T-cell (primary cell): ENCODE measurements at places on chromosomes 5 and 9.

DNA sequence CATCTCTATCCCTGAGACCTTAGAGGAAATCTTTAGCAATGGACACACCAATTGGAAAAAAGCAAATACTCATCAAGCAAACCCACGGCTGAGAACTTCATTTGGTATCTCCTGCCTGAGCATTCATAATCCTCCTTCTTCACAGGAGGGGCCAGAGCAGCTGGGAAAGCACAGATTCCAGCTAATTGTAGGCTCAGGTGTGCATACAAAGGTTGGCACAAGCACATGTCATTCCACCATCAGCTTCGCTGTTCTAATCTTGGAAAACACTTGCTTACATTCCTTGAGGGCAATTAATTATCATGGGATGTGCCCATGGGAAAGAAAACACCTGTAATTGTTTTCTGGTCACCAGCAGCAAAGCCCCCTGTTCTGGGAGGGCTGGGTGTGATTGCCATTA is 376.6 kb downstream of the SPOCK1 start:
- no peak overlapping the region for H3K27ac ChIP-seq
- H3K4me3 ChIP-seq, result no peak overlapping the region
- H3K36me3 ChIP-seq, result no peaks in the 10 kb centered on the region
- H3K4me1 ChIP-seq, result no peaks in the 10 kb centered on the region

DNA sequence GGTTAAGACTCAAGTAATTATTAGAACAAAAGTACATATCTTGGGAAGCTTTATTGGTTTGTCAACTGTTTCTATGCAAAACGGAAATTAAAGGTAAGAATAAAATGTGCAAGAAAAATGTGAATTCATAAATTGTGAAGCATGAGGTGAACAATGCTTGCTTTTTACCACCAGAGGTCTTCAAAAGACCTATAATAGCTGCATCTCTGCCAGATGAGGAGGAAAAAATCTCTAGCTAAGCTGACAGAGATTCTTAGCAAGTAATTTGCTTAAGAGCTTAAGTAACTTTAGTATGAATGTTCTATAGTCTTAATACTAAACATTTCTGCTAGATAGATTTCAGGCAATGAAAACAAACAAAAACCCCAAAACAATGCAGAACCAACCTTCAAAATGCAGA is 54.1 kb downstream of the MRPS30 start:
- H3K36me3 ChIP-seq, result no peaks in the 10 kb centered on the region
- no peaks in the 10 kb centered on the region for H3K27me3 ChIP-seq
- DNase-seq, result no peak
- no peak overlapping the region for H3K27ac ChIP-seq
- no peaks in the 10 kb centered on the region for H3K4me1 ChIP-seq

GRCh38 chr5:89710006-89710405 is 699.5 kb downstream of the CETN3 start:
- no peak overlapping the region for H3K27ac ChIP-seq
- H3K27me3 ChIP-seq, result no peaks in the 10 kb centered on the region
- DNase-seq, result no peak
- H3K4me1 ChIP-seq, result no peaks in the 10 kb centered on the region
- H3K4me3 ChIP-seq, result no peak overlapping the region

- no peaks in the 10 kb centered on the region for H3K36me3 ChIP-seq
- no peak for DNase-seq
- no peak overlapping the region for H3K27ac ChIP-seq
- no peaks in the 10 kb centered on the region for H3K4me1 ChIP-seq
- H3K27me3 ChIP-seq, result no peaks in the 10 kb centered on the region
These were observed 632.3 kb upstream of the TLE4 start for GRCh38 chr9:78939311-78940065.

- no peak for DNase-seq
- no peaks in the 10 kb centered on the region for H3K4me1 ChIP-seq
- peaks cover 2% of the 10 kb centered on the region for H3K36me3 ChIP-seq
These were observed 37.2 kb downstream of the POLR1E start for GRCh38 chr9:37522971-37523370.

DNA sequence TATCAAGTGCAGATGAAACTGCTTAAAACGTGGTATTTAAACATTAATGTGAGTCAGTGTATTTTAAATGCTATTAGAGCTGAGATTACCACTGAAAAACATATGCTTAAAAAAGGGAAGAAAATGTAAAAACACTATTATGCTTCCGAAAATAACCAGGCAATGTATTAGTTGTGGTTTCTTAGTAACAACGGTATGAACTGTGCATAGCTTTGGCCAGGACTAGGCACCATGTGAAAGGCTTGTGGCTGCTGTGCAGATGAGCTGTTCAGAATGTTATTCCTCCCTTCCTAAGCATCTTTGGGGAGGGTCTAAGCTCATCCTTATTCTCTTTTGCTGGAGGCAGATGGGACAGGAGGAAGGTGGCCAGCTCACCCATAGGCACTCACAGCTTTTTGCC is 84.9 kb downstream of the NTRK2 start:
- no peaks in the 10 kb centered on the region for H3K4me1 ChIP-seq
- no peak for DNase-seq

DNA sequence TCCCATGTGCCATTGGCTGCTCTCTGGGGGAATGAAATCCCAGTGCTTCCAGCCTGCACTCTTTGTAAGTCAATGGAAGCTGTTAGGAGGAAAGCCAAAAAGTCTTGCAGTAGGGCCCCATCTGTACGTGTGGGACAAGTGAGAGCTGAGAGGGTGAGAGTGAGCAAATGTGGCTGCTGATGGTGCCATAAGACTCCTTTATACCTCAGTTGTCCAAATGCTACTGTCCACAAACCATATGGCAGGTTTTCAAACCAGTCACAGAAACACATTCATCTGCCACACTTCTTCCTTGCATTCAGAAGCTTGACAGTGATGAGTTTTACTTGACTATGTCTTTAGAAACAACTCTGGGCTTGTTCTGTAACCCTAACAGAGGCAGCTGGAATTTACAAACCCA is 543.8 kb downstream of the CSNK1G3 start:
- no peak overlapping the region for H3K27ac ChIP-seq
- H3K4me1 ChIP-seq, result no peaks in the 10 kb centered on the region
- no peak overlapping the region for H3K4me3 ChIP-seq

- no peaks in the 10 kb centered on the region for H3K4me1 ChIP-seq
- H3K4me3 ChIP-seq, result no peak overlapping the region
- no peaks in the 10 kb centered on the region for H3K27me3 ChIP-seq
- no peak overlapping the region for H3K27ac ChIP-seq
These were observed 164.6 kb upstream of the PPP1R2B start for GRCh38 chr5:156685481-156685880.

GRCh38 chr5:14263113-14263512 is 120.0 kb downstream of the TRIO start:
- no peak overlapping the region for H3K27ac ChIP-seq
- DNase-seq, result no peak
- peaks cover 6% of the 10 kb centered on the region for H3K4me1 ChIP-seq
- H3K27me3 ChIP-seq, result no peaks in the 10 kb centered on the region
- H3K36me3 ChIP-seq, result no peaks in the 10 kb centered on the region

DNA sequence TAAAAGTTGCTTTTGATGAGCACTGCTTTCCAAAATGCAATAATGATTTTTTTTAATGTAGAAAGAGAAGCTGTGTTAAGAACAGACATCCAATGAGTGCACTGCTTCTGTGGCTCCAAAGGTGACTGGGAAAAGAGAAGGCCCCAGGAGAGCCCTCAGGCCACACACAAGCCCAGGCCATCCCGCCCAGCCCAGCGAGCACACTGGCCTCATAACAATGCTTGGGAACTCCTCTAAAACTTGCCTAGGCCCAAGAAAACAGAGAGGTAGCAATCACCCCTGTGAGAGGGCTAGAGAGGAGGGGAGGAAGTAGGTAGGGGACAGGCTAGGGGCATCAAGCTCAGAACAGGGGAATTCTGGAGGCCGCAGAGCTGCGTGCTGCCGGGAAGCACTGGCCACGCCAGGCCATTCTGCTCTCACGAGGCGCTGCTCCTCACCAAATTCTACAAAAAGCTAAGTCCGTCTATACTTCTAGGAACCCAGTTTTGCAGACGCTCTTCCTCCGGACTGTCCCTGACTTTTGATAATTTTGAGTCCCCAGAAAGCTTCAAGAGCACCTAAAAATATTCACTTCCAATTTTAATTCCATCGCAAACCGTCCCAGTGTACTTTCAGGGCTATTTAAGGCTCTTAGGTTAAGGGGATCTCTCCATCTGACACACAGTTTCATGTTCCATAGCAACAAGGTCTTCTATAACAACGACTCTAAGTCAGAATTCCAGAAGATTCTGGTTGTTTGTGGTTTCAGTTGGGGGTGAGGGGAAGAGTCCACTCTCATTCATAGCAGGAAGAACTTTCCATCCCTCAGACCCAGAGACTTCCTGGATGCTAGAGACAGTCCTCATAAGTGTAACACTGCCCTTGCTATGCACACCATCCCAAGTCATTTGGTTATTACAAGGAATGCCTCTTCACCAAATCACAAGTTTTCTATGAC is 51.0 kb downstream of the HABP4 start:
- no peak overlapping the region for H3K27ac ChIP-seq
- H3K4me1 ChIP-seq, result no peaks in the 10 kb centered on the region
- no peaks in the 10 kb centered on the region for H3K36me3 ChIP-seq
- no peak overlapping the region for H3K4me3 ChIP-seq
- H3K27me3 ChIP-seq, result no peaks in the 10 kb centered on the region

DNA sequence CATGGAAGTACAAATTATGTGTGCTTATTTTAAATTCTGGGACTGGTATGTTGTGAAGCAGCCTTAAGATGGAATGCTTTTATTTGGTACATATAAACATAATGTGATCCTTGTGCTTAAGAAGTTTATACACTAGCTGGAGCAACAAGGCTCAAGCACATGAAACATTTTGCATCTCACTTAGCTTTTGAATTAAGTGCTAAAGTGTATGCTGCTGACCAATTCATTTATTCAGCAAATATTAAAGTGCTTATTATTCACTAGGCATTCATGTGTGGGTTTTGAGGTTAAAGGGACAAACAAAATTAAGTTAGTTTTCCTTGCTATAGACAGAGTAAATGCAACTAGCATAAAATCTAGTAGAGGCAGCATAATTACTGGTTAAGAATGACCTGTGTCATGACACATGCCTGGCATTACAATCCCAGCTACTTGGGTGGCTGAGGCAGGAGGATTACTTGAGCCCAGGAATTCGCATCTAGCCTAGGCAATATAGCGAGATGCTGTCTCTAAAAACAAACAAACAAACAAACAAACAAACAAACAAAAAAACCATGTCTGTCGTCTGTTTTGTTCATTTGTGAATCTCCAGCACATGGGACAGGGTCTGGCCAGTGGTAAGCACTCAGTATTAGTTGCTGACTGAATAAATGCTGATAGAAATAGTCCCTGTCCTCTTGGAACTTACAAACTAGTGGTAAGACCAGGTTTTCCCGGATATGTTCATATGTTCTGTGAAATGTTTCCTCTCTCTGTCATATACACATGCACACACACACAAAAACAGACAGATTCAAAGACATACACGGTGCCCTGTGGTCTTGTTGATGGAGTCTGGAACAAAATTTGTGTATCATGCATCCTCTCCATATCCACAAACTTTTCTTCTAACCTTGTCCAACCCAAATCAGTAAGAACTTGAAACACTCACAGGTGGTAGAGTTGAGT is 41.9 kb upstream of the TNFAIP8 start:
- H3K27ac ChIP-seq, result peak overlapping the region; percentile 60
- peaks cover 2% of the 10 kb centered on the region for H3K36me3 ChIP-seq
- H3K4me3 ChIP-seq, result no peak overlapping the region
- DNase-seq, result no peak
- H3K27me3 ChIP-seq, result no peaks in the 10 kb centered on the region

DNA sequence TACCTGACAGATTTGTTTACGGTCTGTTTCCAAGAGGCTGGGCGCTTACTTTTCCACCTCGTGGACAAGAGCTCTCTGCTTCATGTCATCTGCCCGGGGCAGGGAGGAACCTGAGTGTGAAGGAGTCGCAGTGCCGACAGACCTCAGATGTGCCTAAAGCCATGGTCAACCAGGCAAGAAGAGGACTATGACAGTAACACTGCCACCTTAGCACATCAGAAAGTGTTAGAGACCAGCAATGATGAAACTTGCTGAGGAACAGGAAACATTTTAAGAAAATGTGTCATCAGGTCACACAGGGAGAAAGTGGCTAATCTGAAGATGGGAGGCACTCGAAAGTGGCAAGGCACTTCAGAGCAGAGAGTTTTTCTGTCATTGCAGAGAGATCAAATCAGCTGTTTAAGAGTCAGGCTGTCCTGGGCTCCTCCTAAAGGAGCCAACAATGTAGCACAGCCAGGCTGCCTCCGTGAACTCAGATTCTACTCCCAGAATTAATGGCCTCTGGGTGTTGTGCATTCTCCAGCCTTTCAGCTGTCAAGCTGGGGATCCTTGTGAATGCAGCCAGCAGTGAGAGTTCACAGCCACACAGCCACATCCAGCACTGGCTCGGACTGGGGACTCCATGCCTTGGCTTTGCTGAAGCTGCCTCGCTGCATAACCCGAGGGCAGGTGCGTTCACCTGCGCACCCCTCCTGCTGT is 94.6 kb downstream of the RAPGEF1 start:
- H3K4me1 ChIP-seq, result no peaks in the 10 kb centered on the region
- no peak for DNase-seq
- no peak overlapping the region for H3K4me3 ChIP-seq

- no peak overlapping the region for H3K4me3 ChIP-seq
- H3K27me3 ChIP-seq, result no peaks in the 10 kb centered on the region
- H3K27ac ChIP-seq, result no peak overlapping the region
- DNase-seq, result no peak
- no peaks in the 10 kb centered on the region for H3K36me3 ChIP-seq
- no peaks in the 10 kb centered on the region for H3K4me1 ChIP-seq
These were observed 286.3 kb downstream of the PDE4D start for GRCh38 chr5:59607138-59607765.

DNA sequence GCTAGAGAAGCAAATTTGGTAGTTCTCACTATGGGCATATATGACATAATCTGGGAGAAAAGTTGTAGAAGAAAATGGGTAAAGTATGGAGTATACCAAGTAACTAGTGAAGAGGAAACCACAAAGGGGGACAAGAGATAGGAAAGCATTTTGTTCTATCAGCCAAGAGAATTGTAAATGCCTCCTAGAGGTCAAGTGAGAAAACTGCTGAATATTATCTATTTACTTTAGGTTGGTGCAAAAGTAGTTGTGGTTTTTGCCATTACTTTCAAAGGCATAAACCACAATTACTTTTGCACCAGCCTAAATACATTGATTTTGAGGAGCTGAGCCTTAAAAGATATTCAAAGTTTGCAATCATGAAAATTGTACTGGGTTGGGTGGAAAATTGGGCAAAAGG is 126.7 kb upstream of the GRHPR start:
- no peak overlapping the region for H3K27ac ChIP-seq
- H3K4me1 ChIP-seq, result peaks cover 4% of the 10 kb centered on the region
- no peaks in the 10 kb centered on the region for H3K27me3 ChIP-seq

GRCh38 chr9:22112870-22113821 is 104.0 kb upstream of the CDKN2B start:
- no peaks in the 10 kb centered on the region for H3K27me3 ChIP-seq
- H3K36me3 ChIP-seq, result no peaks in the 10 kb centered on the region
- no peak overlapping the region for H3K4me3 ChIP-seq
- H3K27ac ChIP-seq, result no peak overlapping the region
- DNase-seq, result no peak
